Activated CD8-positive, alpha-beta memory T cell treated with anti-CD3 and anti-CD28 coated beads for 48 hours (primary cell): ENCODE measurements at places on chromosomes 7 and 10.

DNA sequence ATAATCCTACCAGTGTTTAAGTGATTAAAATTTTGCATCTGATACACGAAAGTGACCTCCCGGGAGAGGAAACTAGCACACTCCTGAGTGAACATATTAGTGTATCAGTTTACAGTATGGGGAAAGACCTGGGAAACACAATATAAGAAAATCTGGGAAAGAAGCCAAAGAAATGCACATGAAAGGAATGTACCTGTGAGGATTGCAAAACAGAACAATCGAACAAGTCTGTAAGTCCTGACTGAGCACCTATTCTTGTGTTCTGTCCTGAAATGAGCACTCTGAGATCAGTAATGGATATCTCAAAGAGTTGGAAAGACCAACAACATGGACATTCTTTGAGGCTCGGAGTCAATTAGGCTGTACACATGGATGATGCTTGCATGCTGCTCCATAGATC, 554.7 kb downstream of the SORCS3 start:
- no peak for DNase-seq

DNA sequence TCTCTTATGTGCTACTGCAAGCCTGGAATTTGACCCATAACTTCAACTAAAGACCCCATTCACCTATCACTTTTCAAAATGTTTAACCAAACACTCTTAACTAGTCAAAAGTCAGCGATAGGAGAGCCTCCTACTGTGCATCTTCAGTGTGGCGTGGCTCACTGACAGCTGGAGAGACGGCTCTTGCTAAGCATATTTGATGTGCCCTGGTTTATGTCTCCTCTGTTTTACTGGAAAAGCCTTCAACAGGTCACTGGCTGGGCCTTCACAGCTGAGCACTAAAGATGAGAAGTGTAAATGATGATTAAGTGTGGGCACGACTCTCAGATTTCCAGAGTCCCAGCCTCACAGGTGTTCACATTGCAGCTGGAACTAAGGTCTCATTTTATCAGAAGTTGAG, 472.1 kb downstream of the SEMA3D start:
- DNase-seq: no peak

DNA sequence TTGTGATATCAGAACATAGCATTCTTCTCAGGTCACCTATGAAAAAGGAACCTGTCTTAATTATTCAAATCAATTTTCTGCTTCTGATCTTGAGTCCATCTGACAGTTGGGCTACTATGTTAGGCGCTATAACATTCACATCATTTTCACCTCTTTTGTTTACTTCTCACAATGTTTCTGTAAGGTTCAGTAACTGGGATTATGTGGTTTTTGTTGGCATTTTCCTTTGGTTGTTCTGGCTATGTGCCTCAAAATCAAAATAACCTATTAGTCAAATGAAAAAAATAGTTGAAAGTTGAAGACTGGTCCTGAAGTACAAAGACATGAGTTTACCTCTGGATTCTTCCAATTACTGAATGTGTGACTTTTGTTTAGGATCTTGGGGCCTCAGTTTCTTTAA, 221.3 kb upstream of the SMIM30 start:
- DNase-seq: no peak

DNA sequence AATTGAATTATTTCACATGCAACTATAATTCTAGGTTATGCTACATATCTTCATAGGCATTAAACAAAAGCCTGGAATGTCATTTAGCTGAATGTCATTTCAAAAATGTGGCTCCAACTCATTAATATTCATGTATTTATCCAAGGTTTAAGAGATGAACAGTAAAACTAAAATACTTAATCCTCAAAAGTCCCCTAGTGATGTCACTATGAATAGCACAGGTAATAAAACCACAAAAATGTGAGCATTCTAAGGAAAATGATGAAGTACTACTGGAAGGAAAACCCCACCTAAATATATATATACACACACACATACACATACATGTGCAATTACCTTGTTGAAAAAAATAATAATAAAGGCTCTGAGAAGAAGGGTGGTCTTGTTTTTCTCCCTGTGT, 154.4 kb upstream of the ASAH2 start:
- DNase-seq: no peak

DNA sequence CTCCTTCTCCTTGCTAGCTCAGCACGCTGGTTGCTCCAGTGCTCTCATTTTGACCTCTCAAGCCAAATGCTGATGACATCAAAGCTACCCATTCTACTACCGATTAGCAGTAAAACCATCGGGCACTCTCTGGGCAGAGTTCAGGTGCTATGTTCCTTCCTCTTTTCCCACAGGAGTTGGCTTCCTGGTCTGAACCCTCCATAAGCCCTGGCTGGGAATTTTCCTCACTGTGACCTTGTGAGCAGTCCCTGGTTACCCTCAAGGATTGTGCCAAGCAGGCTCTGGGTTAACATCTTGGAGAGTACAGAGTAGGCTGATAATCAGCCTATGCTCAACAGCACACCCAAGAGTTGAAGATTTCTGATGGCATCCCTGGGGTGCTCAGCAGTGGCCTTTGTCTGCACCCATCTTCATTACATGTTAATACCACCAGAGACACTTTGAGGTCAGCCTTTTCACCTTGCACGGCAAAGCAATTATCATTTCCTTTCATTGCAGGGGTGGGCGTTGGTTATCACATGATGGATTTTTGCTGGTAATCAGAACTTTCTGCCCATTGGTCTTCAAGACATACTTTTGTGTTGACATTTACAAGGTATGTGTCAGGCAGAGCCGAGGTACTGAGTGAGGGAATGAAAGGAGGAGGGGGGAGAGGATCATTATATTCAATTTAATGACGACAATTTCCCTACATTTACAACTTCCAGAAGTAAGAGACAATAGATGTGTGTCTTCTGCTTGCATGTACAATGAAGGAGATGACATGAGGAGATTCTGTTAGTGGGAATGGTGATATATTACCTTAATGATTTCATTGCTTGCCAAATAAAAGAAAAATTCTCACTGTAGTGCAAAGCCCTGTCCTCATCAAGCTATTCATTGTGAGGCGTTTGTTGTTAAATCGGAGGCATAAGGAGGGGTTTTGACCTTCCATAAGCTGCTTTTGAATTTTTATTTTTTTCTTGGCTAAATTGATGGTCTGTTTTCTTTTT, 452.0 kb downstream of the LRMDA start:
- DNase-seq: no peak

GRCh38 chr7:98976396-98977185, 98.3 kb downstream of the TRRAP start:
- no peak for DNase-seq

DNA sequence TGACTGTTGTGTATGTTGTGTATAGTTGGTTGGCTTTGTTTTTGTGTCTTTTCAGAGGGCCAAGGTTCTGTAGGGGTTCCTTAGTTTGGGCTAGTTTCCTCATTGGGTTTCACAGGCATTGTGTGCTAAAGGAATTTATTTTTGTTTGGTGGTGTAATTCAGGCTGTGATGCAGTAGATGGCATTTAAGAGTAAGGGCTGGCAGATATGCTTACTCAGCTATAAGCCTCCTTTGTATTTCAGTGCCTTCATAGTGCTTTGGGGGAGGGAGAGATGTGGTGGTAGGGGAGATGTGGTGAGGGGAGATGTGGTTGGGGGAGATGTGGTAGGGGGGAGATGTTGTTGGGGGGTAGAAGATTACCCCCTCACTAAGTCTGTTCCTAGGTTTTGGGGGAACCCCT, 91.7 kb downstream of the SLC25A40 start:
- no peak for DNase-seq

GRCh38 chr7:114741911-114742310, 180.0 kb upstream of the MDFIC start:
- DNase-seq: no peak

DNA sequence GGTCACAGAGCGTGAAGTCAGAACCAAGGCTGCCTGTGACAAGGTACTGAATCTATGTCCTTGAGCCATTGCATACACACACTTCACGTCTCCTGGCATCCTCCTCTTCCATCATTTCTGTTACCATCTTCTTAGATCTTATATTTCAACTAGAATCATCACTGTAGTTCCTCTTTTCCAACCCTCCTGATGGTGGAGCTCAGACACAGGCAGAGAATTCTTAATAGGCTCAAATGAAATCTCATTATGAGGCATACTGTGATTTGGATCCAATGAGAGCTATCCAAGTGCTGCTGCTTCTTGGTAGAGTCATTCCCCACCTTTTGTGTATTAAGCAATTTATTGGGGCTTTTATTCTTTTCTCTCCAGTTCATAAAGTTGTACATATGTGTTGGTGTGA, 113.2 kb downstream of the CALCR start:
- DNase-seq: no peak

- no peak for DNase-seq
These were observed 189.7 kb upstream of the ADCY1 start for GRCh38 chr7:45384499-45384898.

DNA sequence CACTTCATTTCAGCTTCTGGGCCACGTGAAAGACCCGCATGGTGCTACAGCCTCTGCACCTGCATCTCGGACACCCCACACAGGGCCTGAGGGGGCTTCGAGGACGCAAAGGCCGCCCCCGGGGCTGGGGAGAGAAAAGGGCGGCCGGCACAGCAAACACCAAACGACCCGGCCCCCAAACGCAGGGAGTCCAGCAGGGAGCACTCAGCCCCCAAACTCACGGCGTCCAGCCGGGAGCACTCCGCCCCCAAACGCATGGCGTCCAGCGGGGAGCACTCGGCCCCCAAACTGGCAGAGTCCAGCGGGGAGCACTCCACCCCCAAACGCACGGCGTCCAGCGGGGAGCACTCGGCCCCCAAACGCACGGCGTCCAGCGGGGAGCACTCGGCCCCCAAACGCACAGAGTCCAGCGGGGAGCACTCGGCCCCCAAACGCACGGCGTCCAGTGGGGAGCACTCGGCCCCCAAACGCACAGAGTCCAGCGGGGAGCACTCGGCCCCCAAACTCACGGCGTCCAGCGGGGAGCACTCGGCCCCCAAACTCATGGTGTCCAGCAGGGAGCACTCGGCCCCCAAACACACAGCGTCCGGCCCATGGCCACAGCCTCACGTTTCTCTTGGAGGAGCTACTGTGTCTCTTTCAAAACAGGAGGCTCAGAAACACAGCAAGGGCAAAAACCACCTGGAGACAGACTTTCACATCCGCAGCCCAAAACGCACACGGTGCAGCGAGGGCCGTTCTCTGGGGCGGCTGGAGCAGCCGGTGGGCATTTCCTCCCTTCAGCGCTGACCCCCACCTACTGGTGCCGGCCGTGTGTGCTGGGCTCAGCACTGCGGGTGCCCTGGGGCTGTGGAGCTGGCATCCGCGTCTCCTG, 27.0 kb upstream of the UTF1 start:
- DNase-seq: no peak

DNA sequence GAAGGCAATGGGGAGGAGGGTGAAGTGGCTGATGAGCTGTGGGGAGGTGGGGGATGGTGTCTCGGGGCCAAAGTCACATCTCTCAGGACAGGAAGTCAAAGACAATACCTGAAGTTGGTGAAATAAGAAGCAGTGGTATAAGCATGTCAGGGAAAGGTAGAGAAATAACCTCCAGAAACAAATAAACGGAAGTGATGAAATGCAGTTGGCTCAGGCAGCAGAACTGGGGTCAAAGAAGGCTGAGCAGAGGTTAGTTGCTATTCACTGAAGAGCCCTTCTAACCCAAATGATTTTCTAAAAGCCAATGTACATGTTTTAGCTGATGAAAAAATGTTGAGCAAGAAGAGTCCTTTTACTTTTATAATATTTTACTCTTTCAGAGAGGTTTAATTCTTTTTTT, 78.6 kb upstream of the ADRB1 start:
- no peak for DNase-seq

DNA sequence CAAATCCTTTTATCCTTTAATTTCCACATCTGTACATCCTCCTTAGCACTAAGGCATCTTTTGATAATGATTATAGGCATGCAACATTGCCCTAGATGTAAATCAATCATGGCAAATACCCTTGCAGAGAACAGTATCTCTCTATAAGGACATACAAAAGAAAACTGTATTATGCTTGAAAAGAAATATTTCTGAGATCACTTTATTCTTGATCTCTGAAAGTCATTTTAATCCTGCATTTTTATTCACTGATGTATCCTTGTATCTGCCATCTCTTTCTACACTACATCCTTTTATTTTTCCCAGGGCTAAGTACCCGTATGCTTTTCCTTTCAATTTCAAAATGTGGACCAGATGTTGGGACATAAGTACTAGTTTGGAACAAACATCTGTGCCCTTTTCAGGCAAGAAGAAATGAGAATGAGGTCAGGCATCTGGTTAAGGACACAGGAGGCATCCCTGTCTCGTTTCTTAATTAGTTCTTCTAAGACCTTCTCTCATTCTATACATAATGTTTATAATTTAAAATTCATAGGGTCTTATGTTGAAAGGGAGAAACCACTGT, 338.6 kb downstream of the CNTNAP2 start:
- DNase-seq: no peak
